Right ventricle myocardium superior (tissue), 1 donor: ENCODE measurements at places on chromosomes 1 and 21. TPM values are rescaled to one million over a fixed set of nuclear protein-coding genes. Genes with fewer than 3 reads are reported as not detected.

GRCh38 chr1:201420608-201421002 lies 925 bp downstream of the TNNI1 start:
- no peak for DNase-seq

GRCh38 chr1:24825174-24825573 lies 79.9 kb downstream of the CLIC4 start:
- no peak for DNase-seq

DNA sequence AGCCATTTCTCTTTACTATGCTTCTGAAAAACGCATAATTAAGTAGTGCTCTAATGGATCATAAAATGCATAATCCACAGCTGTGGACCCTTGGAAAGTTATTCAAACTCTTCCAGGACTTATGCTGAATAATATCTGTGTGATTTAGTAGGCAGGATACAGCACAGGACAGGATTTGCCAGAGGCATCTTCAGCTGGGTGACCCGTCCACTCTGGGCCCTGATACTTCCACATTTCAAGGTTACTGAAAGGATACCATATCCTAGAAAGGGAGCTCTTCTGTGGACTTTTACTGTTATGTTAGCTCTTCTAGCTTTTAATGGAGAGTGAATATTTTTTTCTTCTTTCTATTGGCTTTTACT lies 49.6 kb downstream of the MAP10 start:
- DNase-seq, result no peak

DNA sequence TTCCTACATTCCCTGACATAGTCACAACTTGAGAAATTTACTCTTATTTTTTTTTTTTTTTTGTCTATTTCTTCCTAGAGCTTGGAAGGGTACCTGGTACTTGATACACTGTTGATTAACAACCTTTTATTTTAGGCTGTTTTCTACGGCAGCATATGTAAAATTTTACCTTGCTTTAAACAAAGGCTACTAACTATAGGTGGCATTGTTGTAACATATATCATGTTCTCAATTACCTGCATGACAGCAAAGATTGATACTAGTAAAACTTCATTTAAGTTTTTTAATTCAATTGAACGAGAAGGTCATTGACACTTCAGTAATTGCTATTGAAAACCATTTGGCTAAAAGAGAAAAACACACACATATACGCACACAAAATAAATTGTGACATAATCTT lies 238.3 kb upstream of the ESRRG start:
- DNase-seq, result no peak

DNA sequence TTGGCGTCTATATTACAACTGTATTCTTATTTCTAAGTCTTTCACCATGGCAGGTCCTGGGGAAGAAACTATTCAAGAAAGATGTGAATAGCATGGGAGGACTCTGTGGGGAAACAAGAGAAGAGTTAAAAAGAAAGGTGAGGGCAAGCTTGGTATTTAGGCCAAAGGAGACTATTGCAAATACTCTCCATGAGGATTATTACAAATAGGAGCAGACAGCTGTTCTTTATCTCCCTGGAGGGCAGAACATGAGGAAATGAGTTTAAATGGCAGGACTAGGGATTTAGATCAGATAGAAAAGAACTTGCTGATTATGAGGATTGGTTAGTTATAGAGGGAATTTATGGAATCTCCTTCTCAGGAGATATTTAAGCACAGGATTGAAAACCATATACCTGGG lies 186.8 kb downstream of the CDC7 start:
- no peak for DNase-seq

GRCh38 chr1:11456965-11457364 lies 22.0 kb upstream of the DISP3 start:
- no peak for DNase-seq

Gene FCER1G
- total RNA-seq, result 21.5 TPM

GRCh38 chr1:160789702-160790611 lies 6.0 kb upstream of the LY9 start:
- DNase-seq, result no peak

GRCh38 chr1:71043065-71043464 lies 4.6 kb downstream of the PTGER3 start:
- no peak for DNase-seq

DNA sequence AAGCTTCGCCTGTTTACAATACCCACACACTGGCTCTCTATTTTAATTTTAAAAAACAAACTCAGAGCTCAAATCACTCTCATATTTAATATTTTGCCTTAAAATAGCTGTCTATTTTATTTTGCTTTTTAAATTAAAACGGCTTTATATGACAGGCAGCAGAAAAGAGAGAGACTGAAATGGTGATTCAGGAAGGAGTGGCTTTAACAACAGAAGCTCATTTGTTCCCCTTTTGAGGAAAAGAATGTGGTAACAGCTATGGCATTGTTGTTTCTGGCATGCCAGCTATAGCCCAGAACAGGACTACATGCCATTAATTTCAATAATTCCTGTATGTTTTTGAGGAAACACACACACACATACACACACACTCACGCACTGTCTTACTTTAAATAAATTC lies 234.2 kb upstream of the PTBP2 start:
- no peak for DNase-seq

- no peak for DNase-seq
Measured at GRCh38 chr21:34197561-34197960, 124.2 kb downstream of the MRPS6 start.

GRCh38 chr1:228749765-228750164 lies 14.5 kb downstream of the RHOU start:
- no peak for DNase-seq

Gene LCK
- 0.51 TPM for total RNA-seq

- DNase-seq, result no peak
Measured at GRCh38 chr1:176595217-176595616, 132.2 kb downstream of the PAPPA2 start.

DNA sequence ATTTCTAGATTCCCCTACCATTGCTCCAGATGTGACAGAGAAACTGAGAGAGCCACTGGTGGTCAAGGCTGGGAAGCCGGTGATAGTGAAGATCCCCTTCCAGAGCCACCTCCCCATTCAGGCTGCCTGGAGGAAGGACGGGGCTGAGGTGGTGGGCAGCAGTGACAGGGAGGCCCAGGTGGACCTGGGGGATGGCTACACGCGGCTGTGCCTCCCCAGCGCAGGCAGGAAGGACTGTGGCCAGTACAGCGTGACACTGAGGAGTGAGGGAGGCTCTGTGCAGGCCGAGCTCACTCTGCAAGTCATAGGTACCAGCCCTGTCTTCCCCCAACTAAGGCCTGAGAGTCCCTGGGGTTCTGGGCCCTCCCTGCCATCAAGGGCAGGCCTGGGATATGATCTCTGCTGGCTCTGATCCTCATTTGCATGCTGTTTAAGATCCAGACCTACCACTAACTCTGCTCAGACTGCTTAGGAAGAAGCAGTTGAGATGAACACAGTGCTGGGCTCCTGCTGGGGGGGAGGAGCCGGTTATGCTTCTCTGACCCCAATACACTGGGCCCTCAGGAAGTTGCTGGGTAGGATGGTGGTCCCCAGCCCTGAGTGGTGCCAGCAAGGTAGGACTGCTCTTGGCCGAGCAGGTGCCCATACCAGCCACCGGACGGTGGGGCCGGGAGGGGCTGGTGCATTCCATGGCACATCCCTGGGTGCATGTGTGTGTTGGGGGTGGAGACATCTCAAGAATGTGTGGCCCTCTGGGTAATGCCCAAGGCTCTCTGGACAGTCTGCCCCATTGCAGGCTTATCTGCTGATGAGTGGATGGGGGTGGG lies 25.1 kb downstream of the IGFN1 start:
- DNase-seq, result no peak

GRCh38 chr21:29261555-29262540 lies 36.9 kb upstream of the BACH1 start:
- DNase-seq, result no peak

DNA sequence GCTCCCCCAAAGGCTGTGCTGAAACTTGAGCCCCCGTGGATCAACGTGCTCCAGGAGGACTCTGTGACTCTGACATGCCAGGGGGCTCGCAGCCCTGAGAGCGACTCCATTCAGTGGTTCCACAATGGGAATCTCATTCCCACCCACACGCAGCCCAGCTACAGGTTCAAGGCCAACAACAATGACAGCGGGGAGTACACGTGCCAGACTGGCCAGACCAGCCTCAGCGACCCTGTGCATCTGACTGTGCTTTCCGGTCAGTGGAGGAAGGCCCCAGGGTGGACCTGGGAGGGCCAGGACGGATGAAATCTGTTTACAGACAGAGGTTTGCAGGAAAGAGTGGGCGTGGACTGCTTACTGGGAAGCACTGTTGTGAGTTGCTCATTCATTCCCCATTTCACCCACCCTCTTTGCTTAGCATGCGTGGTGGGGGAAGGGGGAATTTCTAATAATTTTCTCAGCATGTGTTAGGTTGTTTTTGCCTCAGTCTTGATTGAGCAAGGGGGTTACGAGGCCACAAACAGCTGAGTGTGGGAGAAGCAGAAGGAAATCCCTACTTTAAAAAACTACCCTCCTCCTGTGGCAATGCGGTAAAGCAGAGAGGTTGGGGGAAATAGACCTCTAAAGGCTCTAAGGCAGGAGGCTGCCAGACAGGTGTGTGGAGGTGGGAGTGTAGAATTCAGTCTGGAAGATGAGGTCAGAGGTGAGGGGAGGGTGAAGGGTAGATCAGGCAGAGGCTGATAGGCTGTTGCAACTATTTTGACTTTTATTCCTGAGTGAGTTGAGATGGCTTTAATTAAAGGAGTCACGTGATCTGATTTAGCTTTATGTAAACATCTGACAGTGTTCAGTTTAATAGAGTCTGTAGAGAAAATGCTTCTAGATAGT lies 1.3 kb downstream of the FCGR2A start:
- DNase-seq, result peak; percentile 60

Gene NFASC
- 11.1 TPM for total RNA-seq

DNA sequence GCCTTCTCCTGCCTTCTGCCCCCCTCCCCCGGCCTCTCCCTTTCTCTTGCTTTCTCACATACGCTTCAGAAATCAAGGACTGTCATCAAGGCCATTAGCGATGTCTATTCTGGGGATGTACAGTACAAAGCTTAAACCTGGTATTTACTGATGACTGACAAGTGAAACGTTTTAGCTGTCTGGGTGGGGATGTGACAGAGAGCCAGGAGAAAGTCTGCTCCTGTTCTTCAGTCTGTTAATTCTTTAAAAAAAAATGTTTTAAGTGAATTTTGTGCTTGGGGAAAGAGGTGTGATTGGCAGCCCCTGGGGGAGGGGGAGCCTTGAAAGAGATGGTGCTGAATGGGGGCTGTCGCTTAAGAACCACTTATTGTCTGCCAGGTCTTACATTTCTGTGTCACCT lies 283.0 kb upstream of the PLXNA2 start:
- no peak for DNase-seq

DNA sequence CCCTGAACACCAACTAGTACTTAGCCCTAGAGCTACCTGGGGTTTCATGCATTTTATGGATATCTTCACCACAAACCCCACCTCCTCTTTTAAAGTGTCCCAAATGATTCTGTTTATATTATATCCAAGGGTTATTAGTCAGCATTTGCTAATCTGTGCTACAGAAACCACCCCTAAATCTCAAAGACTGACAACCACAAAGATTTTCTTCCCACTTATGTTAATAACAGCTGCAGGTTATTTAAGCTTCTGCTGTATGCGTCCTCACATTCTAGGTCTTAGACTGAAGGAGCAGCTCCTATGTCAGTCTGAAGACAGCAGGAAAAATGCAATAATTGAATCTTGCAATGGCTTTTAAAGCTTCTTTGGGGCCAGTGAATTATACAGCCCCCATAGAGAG lies 11.2 kb upstream of the PHC2 start:
- DNase-seq, result no peak

Gene BTG3
- total RNA-seq, result 4.2 TPM

DNA sequence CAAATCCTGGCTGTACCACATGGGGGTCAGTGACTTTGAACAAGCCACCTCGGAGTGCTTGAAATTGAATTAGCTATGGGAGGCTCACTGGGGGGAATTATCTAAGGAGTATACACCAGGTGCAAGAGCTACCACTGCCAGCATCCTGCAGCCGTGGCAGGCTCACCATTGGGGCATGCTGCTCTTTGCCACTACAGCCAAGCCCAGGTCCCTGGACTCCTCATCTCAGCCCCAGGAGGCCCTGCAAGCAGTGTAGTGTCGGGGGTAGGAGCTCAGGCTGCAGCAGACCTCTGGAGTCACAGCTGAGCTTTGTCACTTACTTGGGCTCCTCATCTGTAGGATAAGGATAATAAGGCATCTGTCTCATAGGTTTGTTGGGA lies 35.3 kb downstream of the ACOT11 start:
- DNase-seq, result no peak

- DNase-seq, result no peak
Measured at GRCh38 chr1:63127376-63127775, 195.0 kb upstream of the FOXD3 start.

Gene SLAMF8
- total RNA-seq, result 1.00 TPM

Gene KIF14
- 0.19 TPM for total RNA-seq

Gene OR2T33
- total RNA-seq, result not detected

- no peak for DNase-seq
Measured at GRCh38 chr1:8397511-8397910, 79.6 kb downstream of the SLC45A1 start.

Gene FBXO44
- 15.6 TPM for total RNA-seq

GRCh38 chr1:58515794-58516401 lies 30.6 kb downstream of the OMA1 start:
- no peak for DNase-seq

Gene C4BPB
- 0.46 TPM for total RNA-seq

- no peak for DNase-seq
Measured at GRCh38 chr1:240058049-240058448, 33.6 kb upstream of the FMN2 start.

DNA sequence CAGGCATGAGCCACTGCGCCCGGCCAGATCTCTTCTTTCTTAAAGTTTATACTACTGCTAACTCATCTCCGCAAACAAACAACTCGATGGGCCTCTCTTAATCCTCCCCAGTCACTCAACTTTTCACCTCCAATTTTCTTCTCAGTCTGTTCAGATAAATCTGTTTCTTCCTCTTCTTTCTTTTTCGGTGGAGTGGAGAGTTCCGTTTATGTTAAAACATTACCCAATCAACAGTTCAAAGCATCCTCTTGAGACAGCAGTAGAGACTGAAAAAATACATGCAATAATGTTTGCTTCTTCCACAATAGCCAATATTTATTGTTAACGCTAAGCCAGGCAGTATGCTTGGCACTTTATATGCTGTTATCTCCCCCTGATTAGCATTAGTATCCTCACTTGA lies 1.4 kb upstream of the ANKRD13C start:
- DNase-seq, result no peak

Gene SPRR2F
- not detected for total RNA-seq

Gene DNAJC16
- 16.6 TPM for total RNA-seq

- DNase-seq, result no peak
Measured at GRCh38 chr1:198809247-198809646, 170.4 kb downstream of the PTPRC start.

- no peak for DNase-seq
Measured at GRCh38 chr1:93346421-93346993, 800 bp downstream of the DR1 start.
